Thoracic aorta (tissue), 2 donors: ENCODE measurements at places on chromosomes 4 and X.

- no peaks in the 10 kb centered on the region for H3K27me3 ChIP-seq
- H3K4me1 ChIP-seq: no peaks in the 10 kb centered on the region
- H3K4me3 ChIP-seq: no peak overlapping the region
- H3K36me3 ChIP-seq: no peaks in the 10 kb centered on the region
These were observed 64.4 kb upstream of the ENPEP start for GRCh38 chr4:110411574-110412011.

- H3K27ac ChIP-seq: no peak overlapping the region
- peaks cover 17% of the 10 kb centered on the region for H3K4me1 ChIP-seq
- H3K4me3 ChIP-seq: no peak overlapping the region
These were observed 130.8 kb upstream of the PDLIM3 start for GRCh38 chr4:185666156-185666555.

DNA sequence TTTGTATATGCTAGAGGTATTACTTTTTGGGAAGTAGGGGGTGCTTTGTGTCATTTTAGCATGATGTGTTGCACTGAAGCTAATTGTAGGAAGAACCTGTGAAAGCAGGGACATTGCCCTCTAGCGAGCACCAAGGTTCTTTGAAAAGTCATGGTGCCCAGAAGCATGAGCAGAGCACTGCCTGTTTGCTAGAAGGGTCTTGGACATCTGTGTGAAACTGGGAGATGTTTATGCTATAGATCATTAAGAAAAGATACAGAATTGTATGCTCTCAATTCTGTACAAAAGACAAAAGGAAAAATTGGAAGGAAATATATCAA, 14.7 kb downstream of the GRPR start:
- DNase-seq: no peak
- H3K27ac ChIP-seq: no peak overlapping the region

GRCh38 chr4:138298866-138299265, 56.7 kb upstream of the SLC7A11 start:
- no peaks in the 10 kb centered on the region for H3K4me1 ChIP-seq
- no peak overlapping the region for H3K4me3 ChIP-seq
- no peak for DNase-seq
- H3K27me3 ChIP-seq: no peaks in the 10 kb centered on the region
- no peak overlapping the region for H3K27ac ChIP-seq
- H3K36me3 ChIP-seq: no peaks in the 10 kb centered on the region

DNA sequence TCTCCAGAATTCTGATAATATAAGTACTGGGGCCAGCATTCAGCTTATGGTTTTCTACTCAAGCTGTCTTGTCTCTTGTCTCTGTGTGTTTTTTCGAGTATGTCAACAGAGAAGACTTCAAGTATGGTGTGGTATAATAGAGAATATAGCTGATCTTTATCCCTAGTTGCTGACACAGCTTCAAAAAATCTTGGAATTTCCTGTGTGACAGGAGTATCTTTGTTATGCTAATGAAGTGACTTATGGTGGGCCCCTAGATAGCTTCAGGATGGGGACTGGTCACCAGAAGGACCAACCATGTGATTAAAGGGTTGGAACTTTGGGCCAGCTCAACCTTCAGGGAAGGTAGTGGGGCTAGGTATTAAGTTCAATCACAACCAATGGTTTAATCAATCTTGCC, 2.9 kb downstream of the GPRASP3 start:
- no peak overlapping the region for H3K4me3 ChIP-seq
- no peaks in the 10 kb centered on the region for H3K27me3 ChIP-seq
- H3K36me3 ChIP-seq: no peaks in the 10 kb centered on the region
- H3K4me1 ChIP-seq: no peaks in the 10 kb centered on the region
- no peak for DNase-seq
- H3K27ac ChIP-seq: no peak overlapping the region

- no peak for DNase-seq
- H3K27ac ChIP-seq: no peak overlapping the region
- no peaks in the 10 kb centered on the region for H3K36me3 ChIP-seq
- H3K27me3 ChIP-seq: no peaks in the 10 kb centered on the region
- no peak overlapping the region for H3K4me3 ChIP-seq
- no peaks in the 10 kb centered on the region for H3K4me1 ChIP-seq
These were observed 150.2 kb upstream of the MAMLD1 start for GRCh38 chrX:150212672-150213480.

DNA sequence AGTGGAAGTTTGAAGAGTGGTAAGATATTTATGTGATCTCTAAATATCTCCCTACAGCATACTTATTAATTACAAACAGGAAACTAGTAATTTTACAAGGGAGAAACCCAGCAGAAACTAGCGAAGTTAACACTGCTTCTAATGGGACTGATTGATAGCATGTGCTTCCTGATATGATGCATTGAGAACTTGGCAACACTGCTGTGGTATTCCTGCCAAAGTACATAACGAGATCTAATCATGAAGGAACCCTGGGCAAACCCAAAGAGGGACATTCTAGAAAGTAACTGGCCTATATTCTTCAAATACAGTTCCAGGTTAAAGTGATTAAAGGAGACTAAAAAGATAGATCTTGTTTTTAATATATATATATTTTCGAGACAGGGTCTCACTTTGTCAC, 4.6 kb upstream of the GPR34 start:
- H3K36me3 ChIP-seq: no peaks in the 10 kb centered on the region
- peaks cover 11% of the 10 kb centered on the region for H3K4me1 ChIP-seq
- no peak overlapping the region for H3K27ac ChIP-seq
- H3K27me3 ChIP-seq: no peaks in the 10 kb centered on the region

DNA sequence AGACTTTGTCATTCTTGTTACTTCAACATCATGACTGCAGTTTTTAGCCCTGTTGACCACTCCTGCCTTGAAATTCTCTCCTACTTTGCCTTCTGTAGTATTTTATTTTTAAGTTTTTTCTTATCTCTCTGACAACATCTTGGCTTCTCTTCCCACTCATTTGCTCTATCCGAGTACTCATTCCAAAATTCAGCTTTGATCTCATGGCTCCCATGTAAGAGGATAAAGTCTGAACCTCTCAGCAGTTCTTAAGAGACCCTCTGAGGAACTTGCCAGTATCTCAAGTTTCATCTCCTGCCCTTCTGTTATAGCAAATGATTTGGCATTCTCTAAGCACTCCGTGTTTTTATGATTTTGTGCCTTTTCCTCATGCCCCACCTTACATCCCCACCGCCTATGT, 67.7 kb downstream of the GALNT7 start:
- H3K4me1 ChIP-seq: no peaks in the 10 kb centered on the region
- no peaks in the 10 kb centered on the region for H3K36me3 ChIP-seq
- H3K4me3 ChIP-seq: no peak overlapping the region
- no peak overlapping the region for H3K27ac ChIP-seq
- no peak for DNase-seq
- no peaks in the 10 kb centered on the region for H3K27me3 ChIP-seq

- H3K36me3 ChIP-seq: no peaks in the 10 kb centered on the region
- no peaks in the 10 kb centered on the region for H3K27me3 ChIP-seq
- H3K4me3 ChIP-seq: no peak overlapping the region
- no peak overlapping the region for H3K27ac ChIP-seq
These were observed 46.4 kb upstream of the GPM6B start for GRCh38 chrX:13863324-13863723.
